ENCODE measurements at places on chromosomes 3 and 15.

DNA sequence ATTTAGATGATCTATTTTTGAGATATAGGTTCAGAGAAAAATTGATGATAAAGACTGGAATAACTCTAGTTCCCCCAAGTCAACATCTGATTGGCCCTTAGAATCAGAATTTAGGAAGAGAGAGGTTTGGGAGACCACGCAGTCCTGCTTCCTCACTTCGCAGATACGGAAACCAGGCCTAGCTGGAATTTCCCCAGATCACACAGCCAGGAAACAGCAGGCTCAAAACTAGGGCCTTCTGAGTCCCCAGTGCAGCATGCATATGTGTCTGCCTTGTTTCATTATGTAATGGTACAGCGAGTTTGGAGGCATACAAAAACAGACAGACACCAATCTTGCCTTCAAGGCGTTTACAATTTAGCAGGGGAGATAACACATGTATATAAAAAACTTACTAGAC is 177.1 kb upstream of the ICE2 start:
- DNase-seq = no peak

GRCh38 chr15:87826119-87826747 is 430.3 kb downstream of the NTRK3 start:
- no peak for DNase-seq

GRCh38 chr3:193507566-193507965 is 47.1 kb downstream of the ATP13A4 start:
- no peak for DNase-seq

DNA sequence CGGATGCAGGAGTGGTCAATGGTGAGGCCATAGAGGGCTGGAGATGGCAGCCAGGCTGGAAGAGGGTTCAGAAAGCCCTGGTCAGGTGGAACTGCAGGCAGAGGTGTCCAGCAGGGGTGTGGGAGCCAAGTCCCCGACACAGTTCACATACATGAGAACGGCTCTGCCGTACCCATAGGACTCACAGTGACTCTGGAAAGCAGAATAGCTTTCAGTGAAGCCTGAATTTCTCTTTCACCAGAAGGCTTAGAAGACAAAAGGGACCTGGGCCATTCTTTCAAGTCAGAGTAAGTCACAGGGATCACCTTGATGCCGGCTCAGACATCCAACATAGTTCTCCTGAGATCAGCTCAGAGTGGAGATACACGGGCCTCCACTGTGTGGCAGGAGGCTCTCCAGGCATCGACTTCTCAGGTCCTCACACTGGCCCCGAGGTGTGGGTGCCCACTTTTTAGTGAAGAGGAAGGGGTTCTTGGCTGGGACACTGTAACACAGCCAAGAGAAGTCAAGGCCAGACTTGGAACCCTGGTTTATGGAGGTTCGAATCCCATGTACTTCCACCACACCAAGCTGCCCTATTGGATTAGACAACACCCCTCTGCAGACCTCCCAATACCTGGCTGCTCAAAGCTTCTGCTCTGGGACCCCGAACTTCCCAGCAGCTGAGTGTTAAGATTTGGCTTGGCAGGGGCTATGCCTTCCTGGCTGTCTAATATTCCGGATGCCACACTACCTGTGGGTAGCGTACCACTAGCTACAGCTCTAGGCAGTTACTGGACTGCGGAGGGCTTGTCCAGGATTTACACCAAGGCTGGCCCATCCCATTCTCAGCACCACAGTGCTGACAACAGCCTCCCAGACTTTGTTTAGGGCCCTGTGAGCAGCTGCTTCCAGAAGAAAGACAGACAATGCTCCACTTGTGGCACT is 40.4 kb upstream of the RAB6B start:
- DNase-seq = no peak

DNA sequence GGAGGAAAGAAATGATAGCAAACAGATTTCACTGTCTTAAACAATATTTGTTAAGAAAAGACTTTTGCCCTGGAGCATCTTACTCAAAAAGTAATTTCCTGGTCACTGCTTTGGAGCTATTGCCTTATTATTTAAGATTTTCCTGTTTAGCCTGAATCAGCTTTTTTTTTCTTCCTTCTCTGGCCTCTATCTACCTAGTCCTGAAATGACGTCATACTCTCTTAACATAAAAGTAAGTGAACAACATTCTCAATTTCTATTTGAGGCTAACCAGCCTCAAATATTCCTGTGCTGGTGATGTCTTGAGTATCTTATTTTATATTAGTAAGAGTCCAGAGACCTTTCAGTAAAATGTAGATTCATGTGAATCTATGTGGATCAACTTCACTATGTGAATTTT is 221.9 kb upstream of the ALCAM start:
- DNase-seq = no peak

DNA sequence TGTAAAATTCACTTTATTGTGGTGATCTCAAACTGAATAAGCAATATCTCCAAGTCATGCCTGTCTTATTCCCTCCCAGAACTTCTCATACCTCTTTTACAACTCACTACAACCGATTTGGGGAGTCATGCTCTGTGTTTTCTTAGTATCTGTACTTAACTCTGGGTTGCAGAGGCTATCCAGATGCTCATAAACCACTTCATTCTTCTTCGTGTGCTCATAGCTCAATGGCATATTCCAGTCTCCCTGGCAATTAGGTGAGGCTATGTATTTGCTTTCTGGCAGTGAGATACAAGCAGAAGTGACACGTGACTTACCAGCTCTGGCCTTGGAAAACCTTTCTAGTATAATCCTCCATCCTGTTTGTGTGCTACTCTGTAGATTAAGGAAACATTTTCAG is 360.9 kb downstream of the ZNF385D start:
- no peak for DNase-seq

DNA sequence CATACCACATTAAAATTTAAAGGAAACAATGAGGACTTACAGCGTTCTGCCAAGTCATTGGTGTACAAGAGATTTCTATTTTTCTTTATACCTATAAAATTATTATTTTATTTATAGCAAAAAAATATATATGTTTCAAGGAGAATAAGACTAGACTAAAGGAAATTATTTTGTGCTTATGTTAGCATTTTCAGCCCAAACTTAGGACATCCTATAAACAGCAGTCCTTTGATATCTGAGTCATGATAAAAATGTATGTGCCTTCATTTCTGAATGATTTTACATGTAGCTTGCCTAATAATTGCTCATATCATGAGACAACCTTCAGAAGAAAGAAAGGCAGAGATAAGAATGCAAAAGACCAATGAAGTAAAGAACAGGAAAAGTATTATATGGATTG is 16.7 kb upstream of the CPA3 start:
- DNase-seq = no peak

DNA sequence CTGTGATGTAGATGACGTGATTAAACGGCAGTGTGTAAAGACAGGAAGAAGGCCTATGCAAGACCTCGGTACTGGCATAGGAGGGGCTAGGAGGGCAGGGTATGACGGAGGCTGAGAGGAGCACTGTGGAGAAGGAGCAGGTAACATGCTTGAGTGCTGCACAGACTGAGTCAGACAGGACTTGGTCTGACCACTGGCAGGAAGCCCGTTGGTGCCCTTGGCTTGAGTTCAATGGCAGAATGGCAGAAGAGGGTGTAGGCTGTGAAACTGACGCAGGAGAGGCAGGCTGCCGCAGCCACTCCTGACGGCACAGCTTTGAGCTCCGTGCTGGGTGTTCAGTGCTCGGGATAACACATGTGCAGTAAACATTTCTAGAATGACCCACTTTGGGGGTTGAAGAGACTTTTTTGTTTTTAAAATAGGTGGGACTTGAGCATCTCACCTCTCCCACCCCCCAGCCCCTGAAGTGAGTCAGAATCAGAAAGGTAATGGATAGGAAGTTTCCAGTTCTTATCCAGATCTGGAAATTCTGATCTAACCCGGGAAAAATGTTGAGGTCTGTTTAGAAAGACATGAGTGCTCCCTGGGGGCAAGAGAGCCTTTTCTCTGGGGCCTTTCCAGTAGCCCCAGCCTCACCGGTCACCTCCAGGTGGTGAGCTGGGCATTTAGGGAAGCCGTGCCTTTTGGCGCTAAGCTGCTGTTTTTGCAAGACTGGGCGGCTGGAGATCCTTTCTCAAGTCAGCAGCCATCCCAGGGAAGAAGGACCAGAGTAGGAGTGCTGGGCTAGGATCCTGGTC is 126.4 kb downstream of the RPLP1 start:
- no peak for DNase-seq

DNA sequence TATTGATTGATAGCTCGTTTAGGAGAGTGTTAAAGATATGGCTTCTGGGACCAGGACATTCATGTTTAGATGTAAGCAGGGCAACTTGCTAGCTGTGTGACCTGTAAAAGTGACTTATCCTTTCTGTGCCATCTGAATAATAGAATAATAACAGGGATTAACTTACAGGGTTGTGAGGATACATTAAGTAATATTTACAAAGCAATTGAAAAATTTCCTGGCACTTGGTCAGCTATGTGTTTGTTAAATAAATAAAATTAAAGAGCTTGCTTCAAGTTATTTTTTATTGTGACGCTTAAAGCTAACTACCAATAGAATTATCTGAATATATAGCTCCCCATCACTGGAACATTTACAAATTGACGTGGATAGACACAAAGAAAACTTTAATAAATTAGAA is 287.9 kb upstream of the CDIN1 start:
- DNase-seq = no peak

DNA sequence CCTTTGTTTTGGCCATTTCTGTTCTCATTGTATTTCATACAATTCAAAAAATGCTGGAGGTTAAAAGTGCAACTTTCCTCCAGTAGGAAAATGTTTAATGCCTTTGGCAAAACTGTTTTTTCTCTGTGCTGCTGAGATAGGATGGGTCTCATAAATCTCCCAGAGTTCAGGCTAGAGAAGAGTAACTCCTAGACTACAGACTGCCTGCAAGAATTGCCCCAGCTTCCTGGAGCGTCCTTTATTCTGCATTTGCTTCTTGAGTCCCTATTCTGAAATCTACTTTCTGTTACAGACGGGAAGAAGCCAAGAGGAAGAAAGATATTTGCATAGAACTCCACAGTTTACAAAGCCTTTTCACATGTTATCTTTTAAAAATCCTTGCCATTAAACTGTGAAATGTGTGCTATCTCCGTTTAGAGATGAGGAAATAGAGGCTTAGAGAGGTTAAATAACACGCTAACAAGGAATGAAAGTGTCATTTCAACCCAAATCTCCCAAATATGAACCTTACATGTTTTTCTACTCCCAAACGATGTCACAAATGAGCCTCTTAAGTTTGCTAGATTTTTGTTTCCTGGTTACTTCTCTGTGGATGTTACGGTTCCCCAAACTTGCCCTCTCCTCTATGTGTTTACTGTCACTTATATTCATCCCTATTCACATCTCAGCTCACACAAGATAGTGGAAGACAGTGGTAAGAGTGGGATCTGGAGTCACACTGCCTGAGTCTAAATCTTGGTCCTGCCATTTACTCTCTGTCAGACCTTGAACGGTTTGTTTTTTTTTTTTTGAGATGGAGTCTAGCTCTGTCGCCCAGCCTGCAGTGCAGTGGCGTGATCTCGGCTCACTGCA is 17.4 kb downstream of the NANOGP8 start:
- no peak for DNase-seq

- no peak for DNase-seq
These were observed 427.1 kb upstream of the NR2F2 start for GRCh38 chr15:95903352-95903751.

DNA sequence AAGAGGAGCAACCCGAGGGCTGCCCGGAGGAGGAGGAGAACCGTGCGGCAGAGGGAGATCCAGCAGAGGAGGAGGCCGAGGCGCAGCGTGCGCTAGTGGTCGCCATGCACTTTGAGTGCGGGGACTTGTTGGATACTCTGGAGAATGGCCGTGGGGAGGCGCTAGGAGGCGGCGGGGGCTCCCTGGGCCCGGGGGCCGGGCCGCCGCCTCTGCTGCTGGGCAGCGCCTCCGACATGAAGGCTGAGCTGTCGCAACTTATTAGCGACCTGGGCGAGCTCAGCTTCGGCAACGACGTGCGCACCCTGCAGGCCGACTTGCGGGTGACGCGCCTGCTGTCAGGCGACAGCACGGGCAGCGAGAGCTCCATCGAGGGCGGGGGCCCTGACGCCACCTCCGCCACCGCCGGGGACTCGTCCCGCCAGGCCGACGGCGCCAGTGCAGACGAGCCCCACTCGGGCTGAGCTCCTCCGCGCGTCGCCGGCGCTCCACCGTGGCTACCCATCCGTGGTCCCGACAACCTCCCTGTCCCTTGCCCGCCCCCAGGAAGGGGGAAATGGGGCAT is 2.0 kb downstream of the FAM43A start:
- DNase-seq = no peak

DNA sequence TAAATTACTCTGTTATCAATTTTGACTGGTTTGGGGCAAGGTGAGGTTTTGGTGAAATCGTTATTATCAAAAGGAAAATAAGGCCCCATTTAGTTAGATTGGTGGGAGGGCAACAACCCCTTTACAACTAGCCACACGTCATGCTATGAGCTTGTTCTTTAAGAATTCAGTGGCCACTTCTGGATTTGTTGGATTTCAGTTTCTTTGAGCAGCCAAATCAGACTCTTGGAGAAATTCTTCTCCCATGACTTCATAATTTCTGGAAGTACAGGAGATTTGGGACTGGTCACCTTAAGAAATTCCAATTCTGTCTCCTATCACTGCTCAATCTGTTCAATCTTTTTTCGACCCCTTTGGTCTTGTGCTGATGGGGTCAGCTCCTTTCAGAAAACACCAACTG is 14.8 kb upstream of the WNT5A start:
- DNase-seq = no peak

- DNase-seq = no peak
These were observed 166.1 kb downstream of the ZNF621 start for GRCh38 chr3:40690749-40691451.

DNA sequence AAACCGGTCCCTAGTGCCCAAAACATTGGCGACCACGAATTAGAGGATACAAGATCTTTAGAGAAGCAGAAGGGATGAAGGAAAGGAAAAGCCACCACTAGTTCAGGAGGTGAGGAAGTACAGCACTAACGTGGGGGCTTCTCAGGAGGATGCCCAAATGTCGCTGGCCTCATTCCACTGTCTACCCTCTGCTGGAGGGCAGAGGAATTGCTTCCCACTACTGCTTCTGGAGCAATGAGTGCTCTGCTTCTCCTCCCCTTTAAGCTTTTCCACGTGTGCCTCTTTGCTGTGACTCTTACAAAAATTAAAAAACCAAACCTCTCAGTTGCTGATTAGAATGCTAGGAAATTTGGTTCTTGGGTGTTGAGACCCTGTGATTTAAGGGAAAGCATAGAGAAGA is 281.3 kb downstream of the CLSTN2 start:
- DNase-seq = no peak

- DNase-seq = no peak
These were observed 14.4 kb upstream of the CMSS1 start for GRCh38 chr3:99803297-99803696.

DNA sequence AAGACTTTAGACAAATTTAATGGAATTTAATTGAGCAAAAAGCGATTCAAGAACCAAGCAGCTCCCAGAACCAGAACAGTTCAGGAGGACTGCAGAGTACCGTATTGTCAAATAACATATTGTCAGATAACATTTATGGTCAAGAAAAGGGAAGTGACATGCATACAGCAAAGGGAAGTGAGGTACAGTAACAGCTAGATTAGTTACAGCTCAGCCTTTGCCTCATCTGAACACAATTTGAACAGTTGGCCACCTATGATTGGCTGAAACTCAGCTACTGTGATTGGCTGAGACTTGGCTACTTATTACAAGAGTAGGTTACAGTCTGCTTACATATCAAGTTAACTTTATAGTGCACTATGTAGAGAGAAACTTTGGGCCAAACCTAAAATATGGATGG is 21.9 kb downstream of the ZFAND6 start:
- DNase-seq = no peak

Measured in SK-N-MC (cell line).